ENCODE measurements at places on chromosomes 4 and X.

GRCh38 chr4:48346594-48346993 lies 5.3 kb downstream of the SLAIN2 start:
- DNase-seq = no peak

GRCh38 chr4:103067841-103068547 lies 8.6 kb downstream of the SLC9B2 start:
- no peak for DNase-seq

GRCh38 chrX:35743331-35743730 lies 54.8 kb upstream of the MAGEB16 start:
- DNase-seq = no peak

DNA sequence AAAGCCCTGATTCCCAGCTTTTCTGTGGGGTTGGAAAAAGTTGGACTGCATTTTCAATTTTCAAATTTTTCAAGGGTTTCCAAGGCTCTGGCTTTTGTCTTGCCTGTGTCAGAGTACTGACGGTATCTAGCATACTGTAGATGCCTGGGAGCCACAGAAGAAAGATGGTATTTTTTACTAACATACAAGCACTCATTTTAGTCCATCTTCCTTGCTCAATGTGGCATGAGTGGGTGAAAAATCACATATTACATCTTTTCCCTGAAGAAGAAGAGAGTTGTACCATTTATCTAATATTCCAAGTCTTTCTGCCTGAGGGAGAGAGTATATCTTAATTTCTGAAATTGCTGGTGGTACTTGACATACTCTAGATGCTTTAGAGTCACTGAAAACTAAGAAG lies 738.6 kb upstream of the ADGRL3 start:
- DNase-seq = no peak

GRCh38 chr4:8356856-8357255 lies 83.7 kb downstream of the ACOX3 start:
- DNase-seq = no peak

GRCh38 chr4:47334652-47335051 lies 128.8 kb downstream of the COMMD8 start:
- DNase-seq = no peak

DNA sequence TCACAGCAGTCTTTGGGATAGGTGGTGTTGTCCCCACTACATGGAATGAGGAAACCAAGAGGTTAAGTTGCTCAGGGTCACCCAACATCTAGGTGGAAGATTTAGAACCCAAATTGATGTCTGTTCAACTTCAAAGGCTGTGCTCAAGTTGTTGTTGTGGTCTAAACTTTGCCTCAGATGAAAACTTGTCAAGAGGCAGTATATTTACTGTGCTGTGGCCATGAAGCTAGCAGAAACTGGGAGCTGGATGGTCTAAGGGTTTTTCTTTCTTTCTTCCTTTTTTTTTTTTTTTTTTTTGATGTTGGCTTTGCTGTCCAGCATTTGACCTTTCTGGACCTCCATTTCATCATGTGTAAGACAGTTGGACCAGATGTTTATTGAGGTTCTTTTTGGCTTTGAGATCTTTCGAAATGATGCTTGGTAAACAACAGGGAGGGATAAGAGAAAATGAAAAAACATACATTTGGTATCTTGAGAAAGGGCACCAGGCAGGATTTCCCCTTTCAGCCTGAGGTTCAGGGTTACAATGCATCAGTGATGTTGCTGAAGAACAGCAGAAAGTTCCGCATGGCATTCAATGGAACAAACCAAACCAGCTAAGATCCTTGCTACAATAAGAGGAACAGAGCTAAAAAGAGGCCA lies 166.2 kb upstream of the RPS6KA3 start:
- no peak for DNase-seq

- no peak for DNase-seq
These were observed 60.0 kb downstream of the ATP8A1 start for GRCh38 chr4:42596918-42597317.

DNA sequence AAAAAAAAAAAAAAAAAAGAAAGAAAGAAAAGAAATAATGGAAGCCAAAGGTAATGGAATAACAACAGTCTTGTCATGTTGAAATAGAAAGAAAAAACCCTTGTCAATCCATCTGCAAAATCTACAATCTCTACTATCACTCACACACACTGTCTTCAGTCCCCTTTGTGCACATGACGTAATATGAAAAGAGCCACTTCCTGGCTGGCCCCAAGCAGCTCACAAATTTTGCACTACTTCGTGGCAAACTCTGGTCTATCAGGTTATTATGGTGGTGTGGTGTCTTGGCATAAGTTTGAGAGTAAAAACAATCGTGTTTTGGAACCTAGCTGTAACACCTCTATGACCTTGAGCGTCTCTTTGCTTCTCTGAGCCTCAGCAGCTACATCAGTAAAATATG lies 8.3 kb upstream of the AFAP1 start:
- DNase-seq = no peak

DNA sequence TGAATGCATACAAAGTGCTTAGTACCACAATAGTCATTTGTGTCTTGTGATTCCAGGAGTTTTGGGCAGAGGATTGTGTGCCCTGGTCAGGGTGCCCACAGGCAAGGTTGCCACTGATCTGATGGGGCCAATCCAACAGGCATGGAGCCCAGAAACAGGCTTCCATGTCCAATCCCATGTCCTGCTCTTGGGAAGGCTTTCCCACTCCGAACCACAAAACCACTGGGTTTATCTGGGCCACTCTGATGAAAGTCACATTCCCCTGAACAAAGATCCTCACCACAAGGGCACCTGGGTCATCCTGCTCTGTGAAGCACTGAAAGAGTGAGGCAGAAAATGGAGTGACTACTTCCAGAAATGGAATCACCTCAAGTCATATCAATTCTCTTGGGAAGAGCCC lies 96.9 kb downstream of the MAMLD1 start:
- no peak for DNase-seq

DNA sequence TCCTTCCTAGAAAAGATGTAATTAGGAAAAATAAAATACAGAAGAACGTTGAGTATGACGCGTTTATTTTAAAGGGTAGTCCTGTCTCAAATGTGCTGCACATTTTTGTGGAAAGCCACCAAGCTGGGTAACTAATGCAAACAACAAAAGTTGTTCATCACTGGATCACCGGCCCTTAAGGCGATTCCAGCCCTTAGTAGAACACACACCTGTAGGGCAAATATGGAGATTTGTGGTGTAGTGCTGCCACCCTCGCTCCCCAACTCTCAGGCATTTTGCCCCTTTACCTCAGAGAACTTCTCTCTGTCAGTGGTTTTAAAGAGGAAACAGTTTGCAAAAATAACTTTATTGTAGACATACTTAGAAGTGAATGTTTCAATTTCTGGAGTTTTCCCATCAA lies 1.9 kb downstream of the TBL1X start:
- DNase-seq = no peak

- no peak for DNase-seq
These were observed 132.9 kb downstream of the AFF2 start for GRCh38 chrX:148633218-148633908.

- DNase-seq = no peak
These were observed 163.6 kb upstream of the KLF3 start for GRCh38 chr4:38500433-38500832.

DNA sequence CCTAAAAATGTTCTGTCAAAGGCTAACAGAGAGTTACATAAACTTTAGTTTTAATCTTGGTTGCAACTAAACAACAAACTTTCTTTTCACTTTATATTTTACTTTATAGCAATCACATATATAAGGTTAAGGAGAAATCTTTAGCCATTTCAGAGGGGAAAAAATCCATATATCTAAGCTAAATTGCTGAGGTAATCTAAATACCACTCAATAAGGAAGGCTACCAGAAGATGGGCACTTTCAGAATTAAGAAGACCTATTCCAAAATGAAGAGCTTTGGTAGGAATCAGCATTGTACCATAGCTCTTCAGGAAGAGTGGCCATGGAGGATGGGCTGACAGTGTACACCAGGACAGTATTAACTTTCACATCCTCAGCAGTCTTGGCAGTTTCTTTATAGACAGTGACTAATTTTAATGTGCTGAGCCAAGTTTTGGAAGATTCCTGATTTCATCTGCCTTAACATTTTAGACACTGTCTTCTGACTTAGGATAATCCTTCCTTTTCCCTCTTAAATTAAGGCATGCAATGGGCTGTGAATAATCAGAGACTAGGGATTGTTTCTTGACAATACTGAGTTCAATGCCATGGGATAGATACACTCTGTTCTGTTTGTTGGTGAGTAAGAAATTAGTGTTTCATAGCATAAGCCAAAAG lies 7.1 kb downstream of the FAT4 start:
- no peak for DNase-seq

- no peak for DNase-seq
These were observed 10.9 kb upstream of the NALF2 start for GRCh38 chrX:69493193-69493592.

DNA sequence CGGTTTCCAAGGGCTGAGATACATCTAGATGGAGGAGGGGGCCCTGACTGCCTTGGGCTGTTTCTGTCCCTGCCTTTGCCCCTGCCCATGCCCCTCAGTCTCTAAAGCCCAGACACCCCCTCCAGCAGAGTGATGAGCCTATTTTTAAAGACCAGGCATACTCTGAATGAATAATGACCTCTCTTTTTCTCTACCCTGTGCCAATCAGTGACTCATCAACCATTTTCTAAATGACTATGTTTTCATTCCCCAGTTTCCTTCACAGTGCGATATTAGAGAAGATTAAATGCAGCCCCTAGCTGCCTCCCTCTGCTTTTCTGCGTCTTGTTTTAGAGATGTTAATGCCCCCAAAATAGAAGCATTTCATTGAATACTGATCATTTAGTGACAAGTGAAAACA lies 15.5 kb upstream of the NHS start:
- no peak for DNase-seq

DNA sequence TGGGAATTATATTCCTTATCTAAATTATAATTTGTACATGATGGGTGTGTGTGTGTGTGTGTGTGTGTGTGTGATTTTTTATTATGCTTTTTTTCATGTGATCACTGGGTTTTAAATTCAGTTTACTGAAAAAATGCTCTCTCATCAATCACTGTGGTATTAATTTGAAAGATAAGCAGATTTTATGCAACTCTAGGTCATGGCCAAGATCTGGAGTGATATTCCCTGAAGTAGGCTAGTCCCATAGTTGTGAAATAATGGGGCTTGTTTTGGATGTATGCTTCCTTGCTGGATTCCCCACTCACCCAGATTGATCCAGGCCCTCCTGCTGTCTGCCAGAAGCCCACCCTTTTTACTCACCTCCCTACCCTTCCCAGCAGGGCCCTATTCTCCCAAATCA lies 22.0 kb upstream of the PGRMC2 start:
- no peak for DNase-seq

GRCh38 chr4:96016634-96017299 lies 176.9 kb downstream of the PDHA2 start:
- DNase-seq = no peak

DNA sequence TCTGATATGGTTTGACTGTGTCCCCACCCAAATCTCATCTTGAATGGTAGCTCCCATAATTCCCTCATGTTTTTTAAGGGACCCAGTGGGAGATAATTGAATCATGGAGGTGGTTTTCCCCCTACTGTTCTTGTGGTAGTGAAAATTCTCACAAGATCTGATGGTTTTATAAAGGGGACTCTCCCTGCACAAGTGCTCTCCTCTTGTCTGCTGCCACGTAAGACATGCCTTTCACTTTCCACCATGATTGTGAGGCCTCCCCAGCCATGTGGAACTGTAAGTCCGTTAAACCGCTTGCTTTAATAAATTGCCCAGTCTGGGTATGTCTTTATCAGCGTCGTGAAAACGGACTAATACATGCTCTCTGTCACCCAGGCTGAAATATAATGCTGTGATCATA lies 200.9 kb upstream of the SLIT2 start:
- no peak for DNase-seq

- no peak for DNase-seq
These were observed 33.4 kb upstream of the PHKA2 start for GRCh38 chrX:19017271-19017670.

DNA sequence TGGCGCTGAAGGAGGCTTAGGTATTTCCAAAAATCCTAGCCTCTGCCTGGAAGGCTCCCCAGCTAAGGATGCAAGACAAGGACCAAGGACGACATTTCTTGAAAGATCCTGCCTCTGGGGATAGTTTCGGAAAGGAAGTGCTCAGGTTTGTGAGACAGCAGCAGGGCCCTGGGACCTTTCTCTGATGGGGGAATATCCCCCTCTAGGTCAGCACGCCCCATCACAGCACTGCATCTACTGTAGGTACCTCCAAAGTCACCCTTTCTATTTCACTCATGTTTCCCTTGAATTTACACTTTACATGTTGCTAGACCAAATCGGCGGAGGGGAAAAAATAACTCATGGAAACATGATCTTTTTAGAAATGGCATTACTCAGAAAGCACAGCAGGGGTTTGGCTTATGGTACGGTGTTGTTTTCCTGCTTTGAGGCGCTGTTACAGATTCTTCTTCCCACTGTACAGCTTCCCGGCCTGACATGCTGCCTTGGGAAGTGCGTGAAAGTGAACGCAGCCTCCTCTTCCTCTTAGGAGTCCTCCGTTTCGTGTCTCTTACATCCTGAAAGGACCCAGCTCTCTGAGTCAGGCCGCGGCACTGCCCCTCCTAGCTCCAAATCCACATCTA lies 77.2 kb upstream of the DHRSX start:
- DNase-seq = no peak

GRCh38 chr4:28378109-28378830 lies 1517.6 kb downstream of the STIM2 start:
- DNase-seq = no peak

DNA sequence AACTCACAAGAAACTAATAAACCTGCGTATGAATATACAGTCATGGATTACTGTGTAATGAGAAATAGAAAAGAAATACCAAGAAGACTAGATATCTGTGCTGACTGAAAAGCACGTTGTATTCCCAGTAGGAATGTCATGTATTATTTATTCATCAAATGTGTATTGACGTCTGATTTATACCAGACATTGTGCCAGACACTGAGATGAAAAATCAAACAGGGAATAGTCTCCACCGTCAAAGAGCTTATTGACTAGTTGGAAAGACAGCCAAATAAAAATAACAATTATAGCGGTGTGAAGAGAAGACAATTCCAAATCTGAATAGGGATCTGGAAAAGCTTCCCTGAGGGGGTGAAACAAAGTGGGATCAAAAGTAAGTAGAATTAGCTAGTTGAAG lies 687.6 kb downstream of the C4orf33 start:
- no peak for DNase-seq
